ENCODE measurements at places on chromosomes 1 and 21.
A peak's percentile ranks its signal among the peaks of the same experiment; 100 is the strongest.

DNA sequence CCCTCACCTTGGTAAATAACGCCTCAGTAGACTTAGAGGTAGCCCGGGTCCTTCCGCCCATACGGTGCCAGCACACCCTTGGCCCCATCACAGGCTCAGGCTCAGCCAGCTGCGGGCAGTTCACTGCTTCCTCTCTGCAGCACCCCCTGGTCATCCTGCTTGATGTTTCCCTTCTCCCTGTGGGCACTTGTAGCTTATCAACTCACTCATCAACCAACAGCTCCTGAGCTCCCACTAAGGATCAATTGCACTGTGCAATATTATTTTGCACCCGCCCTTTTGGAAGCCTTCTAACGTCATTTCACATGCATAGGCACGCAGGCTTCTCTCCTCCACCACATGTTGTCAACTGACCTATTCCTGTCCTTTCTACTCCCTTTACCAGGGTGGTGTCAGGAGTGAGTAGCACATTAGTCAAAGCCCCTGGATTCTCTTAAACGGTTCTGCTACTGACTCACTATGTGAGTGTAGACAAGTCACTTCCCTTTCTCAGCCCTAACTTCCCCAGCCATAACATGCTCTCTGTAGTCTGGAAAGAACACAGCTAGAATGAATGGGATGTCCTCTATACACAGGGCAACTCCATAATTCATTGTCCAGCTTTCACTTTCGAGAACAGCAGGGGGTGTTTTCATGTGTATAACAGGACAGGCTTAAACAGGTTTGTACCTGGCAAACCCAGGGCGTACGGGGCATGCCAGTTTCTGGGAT, 47.1 kb upstream of the IRF2BP2 start:
- peak; percentile 11 for DNase-seq

DNA sequence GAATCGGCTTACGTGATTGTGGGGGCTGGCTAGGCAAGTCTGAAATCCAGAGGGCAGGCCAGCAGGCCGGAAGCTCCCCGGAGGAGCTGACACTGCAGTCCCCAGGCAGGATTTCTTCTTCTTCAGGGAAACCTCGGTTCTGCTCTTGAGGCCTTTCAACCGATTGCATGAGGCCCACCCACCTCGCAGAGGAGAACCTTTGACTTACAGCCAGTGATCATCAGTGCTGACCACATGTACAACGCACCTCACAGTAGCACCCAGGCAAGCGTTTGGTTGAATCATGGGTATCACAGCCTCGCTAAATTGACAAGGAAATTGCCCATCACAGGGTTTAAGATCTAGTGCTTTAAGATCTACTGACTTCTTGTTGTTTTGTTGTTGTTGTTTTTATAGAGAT, 23.6 kb upstream of the GPR157 start:
- no peak for DNase-seq

DNA sequence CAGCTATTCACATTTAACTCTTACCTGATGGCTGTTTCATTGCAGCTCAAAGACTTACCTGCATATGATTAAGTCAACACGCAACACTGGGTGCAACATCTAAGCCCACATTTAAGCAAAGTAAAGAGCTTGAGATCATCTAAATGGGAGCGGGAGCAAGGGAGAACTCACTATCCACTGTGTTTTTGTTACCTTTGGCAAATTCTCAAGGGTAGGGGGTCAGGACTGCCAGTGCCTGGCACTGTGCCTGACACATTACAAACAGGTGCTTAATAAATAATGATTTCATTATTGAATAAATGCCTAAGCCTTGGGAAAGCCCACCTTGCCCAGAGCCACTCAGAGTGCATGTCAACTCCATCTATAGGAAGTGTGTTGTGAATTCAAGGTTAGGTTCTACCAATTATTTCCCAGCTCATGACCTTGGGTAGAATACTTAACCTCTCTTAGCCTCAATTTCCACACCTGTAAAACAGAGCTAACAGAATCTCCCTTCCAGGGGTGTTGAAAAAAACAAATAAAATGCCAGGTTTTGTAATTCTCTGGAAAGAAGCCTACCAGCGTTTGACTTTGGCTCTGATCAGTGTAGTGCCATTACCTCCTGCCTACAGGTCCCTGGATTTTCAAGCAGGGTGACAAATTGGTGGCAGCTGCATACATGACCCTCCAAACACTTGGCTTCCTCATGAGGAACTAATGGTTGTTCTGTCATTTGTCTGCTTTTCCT, 109.7 kb downstream of the TGFBR3 start:
- DNase-seq, result no peak

DNA sequence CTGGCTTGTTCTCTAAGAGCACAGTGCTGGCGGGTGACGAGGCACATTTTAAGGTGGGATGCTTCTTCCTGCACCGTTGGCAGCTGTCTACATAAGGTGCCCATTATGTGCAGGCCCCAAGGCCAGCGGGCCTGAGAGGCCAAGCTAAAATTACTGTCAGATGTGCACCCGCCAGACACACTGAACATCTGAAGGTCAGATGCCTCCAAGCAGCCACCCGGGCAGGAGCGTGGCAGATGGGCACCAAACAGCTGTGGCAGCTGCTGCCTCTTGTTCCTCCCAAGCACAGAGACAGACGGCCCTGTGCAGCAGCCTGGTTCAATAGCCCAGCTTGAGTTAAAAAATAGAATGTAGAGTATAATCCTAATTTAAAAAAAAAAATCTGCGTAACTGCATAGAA, 211.9 kb upstream of the EDN2 start:
- DNase-seq, result no peak

DNA sequence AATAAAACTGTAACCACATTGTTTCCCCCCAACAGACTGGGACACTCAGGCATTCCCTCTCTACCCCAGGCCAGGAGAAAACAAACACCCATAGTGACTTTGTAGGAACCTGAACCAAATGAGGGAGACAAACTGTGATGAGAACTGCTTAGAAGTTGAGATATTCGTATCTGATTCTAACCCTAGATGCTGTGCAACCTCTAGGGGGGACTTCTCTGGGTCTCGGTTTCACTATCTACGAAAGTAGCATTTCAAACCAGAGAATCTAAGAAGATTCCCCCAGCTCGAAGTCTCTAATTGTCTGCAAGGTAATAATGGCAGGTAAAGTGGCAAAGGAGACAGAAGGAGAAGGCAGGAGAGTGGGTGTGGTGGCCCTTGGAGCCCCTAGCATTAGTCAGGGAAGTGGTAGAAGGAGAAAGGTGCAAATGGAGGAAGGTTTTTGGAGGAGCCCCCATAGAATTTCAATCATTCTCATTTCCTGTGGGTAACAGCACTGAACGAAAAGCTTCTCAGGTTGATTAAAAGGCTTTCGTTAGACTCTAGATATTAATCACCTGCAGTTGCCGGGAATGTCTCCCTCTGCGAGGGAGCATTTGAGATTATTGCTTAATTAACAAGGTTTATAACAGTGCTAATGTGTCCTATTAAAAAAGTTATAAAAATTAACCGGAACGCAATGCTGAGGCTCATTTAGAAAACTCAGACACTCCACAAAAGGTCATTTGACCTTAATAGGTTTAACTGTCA, 46.4 kb downstream of the BEND5 start:
- no peak for DNase-seq

DNA sequence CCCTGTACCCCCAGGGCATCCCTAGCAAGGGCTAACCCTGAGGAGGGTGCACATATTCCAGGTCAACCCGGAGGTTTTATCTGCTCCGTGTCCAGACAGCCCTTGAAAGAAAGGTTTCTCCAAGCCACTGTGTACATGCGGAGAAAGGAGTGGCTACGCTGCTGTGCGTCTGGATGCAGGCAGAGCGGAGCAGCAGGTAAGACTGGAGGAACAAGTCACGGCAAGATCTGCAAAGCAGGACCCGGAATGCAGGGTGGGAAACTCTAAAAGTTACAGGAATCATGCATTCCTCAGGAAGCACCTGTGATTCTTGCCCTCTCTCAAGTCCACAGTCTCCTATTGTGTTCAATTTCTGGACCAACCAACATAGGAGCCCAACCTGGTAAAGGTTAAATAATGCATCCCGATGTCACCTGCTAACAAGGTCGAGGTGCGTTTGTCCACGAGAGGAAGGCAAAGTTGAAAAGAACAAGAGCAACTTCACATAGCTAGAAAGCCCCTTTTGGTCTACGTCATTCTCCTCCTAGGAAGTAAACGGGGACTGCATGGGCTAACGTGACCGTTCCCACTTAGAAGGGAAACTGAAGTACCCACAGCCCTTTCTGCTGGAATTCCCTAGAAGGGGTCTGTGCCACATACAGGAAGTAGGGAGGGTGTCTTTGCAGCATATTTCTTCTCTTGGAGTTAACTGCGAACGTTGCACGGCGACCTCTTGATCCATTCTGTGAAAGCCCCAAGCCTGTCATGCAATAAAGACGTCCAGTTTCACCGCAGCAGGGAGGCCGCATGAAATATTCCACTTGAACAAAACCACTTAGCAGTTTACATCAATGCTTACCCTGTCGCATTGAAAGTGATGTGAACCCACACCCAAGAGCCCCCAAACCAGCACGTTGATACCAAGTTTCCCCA, 5.8 kb downstream of the TIAM1 start:
- no peak for DNase-seq

- no peak for DNase-seq
Observed at GRCh38 chr1:223229756-223230155, 86.7 kb upstream of the TLR5 start.

- DNase-seq, result no peak
Observed at GRCh38 chr1:152084853-152085252, 4.0 kb downstream of the TCHHL1 start.

DNA sequence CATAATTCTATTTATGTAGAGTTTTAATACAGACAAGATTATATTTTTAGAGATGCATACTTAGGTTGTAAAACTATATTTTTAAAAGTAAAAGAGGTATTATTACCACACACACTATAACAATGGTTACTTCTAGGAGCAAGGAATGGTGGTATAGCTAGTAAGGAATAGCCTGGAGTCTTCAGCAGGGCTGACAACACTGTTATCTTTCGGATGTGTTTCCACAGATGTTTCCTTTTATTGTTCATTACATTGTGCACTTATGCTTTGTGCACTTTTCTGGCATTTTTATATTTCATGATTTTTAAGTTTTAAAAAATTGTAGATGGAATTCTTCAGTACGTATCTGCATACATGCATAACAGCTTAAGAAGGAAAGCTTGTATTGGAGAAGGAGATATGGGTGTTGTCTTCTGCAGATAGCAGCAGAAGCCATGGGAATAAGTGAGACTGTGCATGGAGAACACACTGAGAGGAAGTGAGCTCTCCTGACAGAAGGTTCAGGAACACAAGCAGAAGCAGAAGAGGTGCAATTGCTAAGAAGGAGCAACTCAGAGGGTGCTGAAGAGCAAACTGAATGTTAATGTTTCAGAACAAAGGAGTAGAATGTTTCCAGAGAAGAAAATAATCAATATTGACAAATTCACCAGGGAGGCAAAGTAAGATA, 91.8 kb downstream of the UCHL5 start:
- DNase-seq, result no peak

DNA sequence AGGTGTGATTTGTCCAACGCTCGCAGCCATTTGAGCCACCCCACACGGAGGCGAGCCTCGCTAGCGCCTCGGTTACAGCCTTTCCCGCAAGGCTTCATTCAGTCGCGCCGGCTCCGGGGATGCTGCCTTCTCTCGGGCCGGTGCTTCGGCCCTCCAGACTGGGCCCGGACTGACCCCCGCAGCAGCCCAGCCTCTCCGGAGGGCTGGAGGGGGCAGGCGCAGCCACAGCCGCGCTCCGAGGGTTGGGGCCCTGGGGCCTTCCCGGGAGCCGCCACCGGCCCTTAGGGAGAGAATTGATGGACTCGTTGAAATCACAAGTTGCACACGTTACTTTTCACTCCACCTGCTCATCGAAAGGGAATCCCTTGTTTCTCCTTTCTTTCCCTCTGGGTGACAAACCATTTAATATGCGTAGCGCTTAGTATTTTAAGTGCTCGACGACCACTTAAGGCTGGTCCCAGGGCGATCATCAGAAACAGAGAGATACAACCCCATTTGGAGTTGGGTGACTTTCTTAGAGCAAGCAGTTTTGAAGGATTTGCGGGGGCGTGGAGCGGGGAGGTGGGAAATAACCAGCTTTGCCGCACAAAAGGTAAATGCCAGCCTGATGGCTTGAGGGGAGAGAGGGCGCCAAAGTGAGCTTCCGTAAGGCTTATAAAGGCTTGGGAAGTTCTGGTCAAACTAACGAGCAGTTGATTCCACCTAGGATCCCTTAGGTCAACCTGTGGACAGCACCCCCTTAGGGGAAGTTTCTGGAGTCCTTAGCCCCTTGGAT, 24.6 kb upstream of the ENAH start:
- DNase-seq, result no peak

DNA sequence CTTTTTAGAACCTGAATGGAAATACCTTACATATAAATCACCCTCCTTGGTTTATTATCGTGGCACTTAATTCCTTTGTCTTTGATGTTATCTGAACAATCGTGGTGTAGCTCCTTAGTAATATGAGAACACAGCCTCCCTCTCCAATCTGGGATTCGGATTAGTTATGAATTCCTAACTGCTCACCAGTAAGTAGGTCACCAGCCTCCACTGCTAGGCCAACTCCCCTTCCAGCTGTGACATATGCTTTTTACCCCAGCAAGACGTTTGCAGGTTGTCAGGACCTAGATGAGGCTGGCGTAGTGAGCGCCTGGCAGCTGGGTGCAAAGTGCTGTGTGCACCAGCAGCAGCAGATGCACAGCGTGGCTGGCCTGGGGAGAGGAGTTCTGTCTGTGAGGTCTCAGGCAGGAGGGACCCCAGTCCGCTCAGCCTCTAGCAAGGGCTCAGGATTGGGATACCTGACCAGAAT, 38.2 kb downstream of the NTPCR start:
- no peak for DNase-seq

- no peak for DNase-seq
Observed at GRCh38 chr1:201791051-201791778, 37.7 kb upstream of the IPO9 start.

- DNase-seq, result peak; percentile 34
Observed at GRCh38 chr1:114353262-114353661, 157.7 kb downstream of the TRIM33 start.

GRCh38 chr1:159421821-159422220, 10.2 kb upstream of the OR10J4 start:
- DNase-seq, result no peak

GRCh38 chr1:156480411-156481192, 20.0 kb downstream of the MEF2D start:
- DNase-seq, result peak; percentile 62

- DNase-seq, result no peak
Observed at GRCh38 chr21:24899138-24899537, 708.1 kb downstream of the MRPL39 start.

- no peak for DNase-seq
Observed at GRCh38 chr1:14487671-14488070, 110.8 kb upstream of the KAZN start.
